Activated CD4-positive, alpha-beta memory T cell treated with anti-CD3 and anti-CD28 coated beads for 36 hours (primary cell): ENCODE measurements at places on chromosomes 11 and 22.

GRCh38 chr11:41320653-41321052 lies 138.8 kb downstream of the LRRC4C start:
- DNase-seq = no peak

- DNase-seq = no peak
Measured at GRCh38 chr11:114272311-114272710, 23.9 kb upstream of the NNMT start.

DNA sequence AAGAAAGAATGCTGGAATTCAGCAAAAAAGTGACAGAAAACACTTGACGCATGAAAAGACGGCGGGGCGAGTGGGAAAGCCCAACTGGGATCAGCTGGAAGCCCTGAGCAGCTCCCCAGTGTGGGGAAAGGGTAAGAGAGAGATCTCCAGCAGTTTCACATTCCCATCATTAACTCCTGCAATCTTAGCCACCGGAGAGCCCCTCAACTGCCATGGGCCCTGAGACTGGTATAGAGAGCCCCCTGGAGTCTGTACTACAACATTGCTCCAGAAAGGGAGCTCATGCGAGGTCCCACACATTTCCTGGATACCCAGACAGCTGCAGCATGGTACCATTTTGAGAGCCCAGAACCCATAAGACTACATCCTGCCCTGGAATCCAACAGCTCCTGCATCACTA lies 31.1 kb downstream of the MRGPRX4 start:
- no peak for DNase-seq

DNA sequence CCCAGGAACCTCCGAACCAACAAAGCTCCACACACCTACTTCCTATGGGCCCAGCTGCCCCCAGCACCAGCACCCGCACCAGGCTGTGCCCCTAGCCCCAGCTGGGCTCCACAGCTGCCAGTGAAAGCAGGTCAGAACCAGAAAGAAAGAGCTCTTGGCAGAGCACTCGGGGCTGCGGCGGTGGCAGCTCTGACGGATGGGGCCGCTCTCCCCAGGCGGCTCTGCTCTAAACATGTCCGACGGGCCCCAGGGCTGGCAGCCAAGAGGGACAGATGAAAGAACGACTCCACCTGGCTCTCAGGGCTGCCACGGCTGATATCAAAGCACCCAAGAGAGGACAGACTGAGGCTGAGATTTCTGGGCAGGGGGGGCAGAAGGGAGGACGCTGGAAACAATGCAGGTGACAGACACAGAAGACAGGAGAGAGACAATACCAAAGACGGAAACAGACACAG lies 25.7 kb downstream of the LRFN4 start:
- DNase-seq = no peak

DNA sequence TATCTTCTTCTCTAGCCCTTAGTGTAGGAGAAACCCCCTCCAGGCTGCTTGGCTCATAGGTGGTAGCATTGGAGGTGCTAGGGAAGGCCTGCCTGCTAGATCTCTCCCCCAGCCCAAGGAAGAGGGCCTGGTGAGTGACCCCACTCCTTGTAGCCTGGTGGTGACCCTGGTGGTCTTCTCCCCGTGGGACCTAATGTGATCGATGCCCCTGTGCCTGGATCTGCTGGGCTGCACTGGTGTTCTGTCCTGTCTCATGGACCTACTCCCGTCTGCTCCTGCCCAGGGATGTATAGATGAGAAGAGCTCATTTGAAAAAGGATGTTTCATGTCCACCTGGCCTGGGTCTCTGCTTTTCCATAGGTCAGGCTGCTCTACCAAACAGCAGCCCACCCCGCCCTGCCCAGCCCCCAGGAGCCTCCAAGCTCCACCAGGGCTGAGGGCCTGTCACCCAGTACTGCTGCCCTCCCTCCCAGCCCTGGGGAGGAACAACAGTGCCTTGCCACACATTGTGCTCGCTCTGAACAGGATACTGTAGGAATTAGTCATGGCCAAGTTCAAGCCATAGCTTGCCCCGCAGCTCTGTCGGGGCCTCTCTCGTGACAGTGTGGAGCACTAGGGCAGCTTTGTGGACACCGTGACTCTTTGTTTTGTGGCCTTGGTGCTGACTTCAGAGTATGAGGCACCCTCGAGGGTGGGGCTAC lies 19.7 kb downstream of the SLC37A2 start:
- no peak for DNase-seq

- DNase-seq = no peak
Measured at GRCh38 chr11:57161351-57161750, 20.4 kb upstream of the LRRC55 start.

DNA sequence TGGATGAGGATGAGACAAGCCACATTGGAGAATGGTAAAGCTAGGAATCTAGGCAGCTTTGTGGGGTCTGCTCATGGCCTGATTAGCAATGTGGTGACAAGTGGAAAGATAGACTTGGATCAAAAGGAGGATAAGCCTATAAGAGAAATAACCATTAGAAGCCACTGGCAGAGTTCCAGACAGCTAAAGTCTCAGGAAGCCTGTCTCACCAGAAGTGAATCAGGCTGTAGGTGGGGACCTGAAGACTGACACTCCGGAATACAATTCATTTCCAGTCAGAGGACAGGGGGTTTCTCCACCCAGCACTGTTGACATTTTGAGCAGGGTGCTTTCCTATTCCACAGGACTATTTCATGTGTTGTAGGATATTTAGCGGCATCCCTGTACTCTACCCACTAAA lies 129.7 kb downstream of the ARHGAP42 start:
- no peak for DNase-seq

- no peak for DNase-seq
Measured at GRCh38 chr11:127888386-127888785, 699.0 kb downstream of the ETS1 start.

- DNase-seq = no peak
Measured at GRCh38 chr22:50547263-50547985, 1.7 kb downstream of the KLHDC7B start.

GRCh38 chr11:115739878-115740277 lies 235.7 kb upstream of the CADM1 start:
- DNase-seq = no peak

DNA sequence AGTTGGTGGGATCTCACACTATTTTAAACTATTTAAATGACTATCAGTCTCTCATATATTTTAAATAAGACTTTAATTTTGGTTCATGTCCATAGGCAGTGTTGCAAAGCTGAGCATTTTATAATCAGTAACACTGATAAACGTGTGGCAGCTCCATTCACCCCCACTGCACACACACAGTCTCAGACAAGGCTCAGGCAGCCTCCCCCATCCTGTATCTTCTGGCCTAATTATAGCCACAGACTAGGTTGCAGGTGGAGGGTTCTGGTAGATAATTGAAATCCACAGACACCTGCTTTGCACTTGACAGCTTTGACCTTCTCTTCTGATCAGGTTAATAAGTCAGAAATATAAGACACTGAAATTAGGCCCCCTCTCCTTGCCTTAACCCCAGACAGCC lies 118.5 kb upstream of the LDLRAD3 start:
- DNase-seq = no peak

- DNase-seq = peak; percentile 21
Measured at GRCh38 chr22:42022162-42022847, 23.7 kb downstream of the WBP2NL start.
